ENCODE measurements at places on chromosomes 2 and 18.

DNA sequence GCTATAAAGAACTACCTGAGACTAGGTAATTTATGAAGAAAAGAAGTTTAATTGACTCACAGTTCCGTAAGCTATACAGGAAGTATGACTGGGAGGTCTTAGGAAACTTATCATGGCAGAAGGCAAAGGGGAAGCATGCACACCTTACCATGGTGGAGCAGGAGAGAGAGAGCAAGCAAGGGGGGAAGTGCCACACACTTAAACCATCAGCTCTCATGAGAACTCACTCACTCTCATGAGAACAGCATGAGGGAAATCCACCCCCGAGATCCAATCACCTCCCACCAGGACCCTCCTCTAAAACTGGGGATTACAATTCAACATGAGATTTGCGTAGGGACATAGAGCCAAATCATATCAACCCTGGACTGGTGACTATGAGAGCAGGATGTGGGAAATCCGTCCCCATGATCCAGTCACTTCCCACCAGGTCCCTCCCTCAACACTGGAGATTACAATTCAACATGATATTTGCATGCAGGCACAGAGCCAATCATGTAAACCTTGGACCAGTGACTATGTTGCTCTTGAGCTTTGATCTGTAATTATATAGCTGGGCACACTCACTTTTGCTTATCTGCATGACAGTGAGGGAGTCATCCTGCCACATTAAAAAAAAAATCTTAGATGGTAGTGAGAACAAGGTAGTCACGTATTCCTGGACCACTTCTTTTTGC, 12.9 kb downstream of the ADAM23 start:
- DNase-seq: no peak

DNA sequence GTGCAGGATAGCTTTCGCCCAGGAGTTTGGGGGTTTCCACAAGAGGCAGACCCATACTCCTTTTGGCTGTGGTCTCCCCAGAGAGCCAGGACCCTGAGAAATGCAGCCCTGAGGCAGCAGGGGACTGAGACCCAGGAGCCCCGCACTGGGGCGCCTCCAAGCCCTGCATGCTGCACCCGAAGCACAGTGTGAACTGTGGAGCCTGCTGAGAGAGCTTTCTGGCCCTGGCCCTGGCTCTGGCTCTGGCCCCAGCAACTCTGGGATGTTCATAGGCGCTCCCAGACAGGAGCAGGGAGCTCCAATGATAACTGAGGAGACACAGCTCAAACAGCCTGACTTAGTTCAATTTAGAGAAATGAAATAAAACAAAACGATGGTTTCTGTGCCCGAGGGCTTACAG, 96.4 kb upstream of the TEX51 start:
- DNase-seq: no peak

DNA sequence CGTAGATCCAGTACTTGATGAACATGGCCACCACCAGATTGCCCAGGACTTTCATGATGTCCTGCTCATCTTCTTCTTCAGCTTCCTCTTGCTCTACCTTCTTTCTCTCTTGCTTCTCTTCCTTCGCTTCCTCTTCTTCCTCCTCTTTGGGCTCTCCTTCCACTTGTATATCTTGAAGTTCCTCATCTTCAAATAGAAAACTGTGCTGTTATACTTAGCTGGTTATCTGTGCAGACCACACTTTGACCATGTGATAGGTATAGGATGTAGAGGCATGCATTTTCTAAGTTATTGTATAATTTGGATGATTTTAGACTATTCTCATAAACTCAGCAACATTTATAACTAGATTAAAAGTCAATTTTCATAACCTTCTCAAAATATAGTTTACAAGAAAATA, 263.4 kb downstream of the NAPG start:
- no peak for DNase-seq

GRCh38 chr2:46862514-46862913, 53.1 kb downstream of the MCFD2 start:
- no peak for DNase-seq

DNA sequence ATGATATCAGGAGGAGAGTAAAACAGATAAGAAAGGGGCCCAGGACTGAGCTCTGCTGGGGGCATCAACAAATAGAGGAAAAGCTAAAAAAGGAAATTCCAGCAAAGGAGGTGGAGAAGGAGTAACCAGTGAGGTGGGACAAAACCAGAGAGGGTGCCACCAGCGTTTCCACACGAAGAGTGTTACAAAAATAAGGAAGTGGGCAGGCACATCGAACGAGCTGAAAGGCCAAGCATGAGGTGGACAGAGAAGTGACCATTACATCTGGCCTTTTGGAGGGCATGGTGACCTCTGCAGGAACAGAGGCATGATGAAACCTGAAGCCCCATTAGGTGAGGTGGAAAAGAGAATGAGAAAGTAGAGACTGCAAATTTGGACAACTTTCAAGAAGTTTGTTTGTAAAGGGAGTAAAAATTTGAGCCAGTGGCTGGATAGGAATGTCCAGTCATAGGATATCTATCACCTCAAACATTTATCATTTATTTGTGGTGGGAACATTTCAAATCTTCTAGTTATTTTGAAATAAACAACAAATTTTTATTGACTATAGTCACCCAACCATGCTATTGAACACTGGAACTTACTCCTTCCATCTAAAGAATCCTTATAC, 18.4 kb upstream of the VIT start:
- DNase-seq: no peak

- DNase-seq: no peak
These were observed 3.7 kb downstream of the CYB5A start for GRCh38 chr18:74288041-74288440.

- peak; percentile 46 for DNase-seq
These were observed 2.5 kb upstream of the MAT2A start for GRCh38 chr2:85536479-85536878.

DNA sequence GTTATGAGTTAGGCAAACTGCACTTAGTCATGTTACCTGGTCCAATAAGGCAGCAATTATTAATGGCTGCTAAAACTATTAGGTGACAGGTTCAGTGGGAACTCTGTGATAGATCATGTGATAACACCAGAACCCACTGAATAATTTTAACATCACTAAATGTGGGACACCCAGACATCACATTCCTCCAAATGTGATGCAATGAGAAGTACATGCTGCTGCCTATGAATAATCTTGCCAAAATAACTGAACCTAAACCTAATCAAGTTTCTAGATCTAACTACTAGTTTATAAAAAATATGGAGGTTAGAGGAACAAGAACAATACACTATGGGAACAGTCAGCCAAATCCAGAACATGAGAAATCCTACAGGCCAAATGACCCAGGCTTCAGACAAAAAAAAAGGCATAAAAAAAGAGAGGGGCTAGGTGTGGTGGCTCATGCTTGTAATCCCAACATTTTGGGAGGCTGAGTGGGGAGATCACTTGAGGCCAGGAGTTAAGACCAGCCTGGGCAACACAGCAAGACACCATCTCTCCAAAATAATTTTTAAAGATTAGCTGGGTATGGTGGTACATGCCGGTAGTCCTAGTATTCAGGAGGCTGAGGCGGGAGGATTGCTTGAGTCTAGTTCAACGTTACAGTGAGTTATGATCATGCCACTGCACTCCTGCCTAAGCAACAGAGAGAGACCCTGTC, 7.0 kb upstream of the ACTR2 start:
- DNase-seq: no peak

DNA sequence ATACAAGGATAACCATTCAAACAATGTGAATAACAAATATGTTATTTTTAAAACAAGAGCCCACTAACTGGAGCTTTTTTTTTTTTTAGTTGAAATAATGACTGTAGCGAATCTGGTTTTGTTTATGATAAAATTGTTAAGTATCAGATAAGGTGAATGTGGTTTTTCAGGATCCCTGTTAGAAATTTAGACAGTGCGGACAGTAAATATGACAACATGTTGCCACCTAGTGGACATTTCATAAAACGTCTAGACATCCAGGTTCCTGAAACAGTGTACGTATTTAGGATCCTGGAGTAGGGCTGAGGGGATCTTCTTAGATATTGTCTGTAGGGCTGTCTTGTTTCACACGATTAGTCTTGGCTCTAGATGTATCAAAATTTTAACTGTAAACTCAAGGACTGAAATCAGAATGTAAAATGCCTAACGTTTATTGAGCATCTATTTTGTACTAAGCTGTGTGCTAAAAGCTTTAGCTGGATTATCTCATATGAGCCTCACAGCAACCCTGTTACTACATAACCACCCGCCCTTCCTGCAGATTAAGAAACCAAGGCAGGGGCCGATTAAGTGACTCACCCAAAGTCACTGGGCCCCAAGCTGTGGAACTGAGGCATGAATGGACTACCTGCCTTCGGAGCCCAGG, 23.9 kb upstream of the CCDC68 start:
- no peak for DNase-seq

DNA sequence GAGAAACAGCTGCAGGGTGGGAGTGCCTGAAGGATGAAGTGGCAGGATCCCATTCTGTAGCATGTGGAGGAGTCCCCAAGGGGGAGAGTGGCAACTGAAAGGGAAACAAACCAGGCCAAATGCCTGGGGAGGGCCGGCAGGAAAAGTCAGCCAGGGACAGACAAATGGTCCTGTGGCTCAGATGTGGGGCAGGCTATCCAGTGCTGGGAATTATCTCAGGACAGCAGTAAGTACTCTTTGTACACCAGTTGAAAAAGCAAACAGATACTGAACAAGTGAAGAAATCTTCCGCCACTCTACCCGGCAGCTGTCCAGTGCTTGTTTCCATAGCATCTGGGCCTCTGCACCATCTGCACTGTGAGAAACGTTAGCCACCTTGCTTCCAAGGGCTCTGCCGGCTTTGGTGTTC, 408.9 kb downstream of the LRATD1 start:
- no peak for DNase-seq

- DNase-seq: no peak
These were observed 81.1 kb downstream of the LRRFIP1 start for GRCh38 chr2:237708491-237708890.

- DNase-seq: no peak
These were observed 46.9 kb downstream of the MBD5 start for GRCh38 chr2:148067801-148068200.

DNA sequence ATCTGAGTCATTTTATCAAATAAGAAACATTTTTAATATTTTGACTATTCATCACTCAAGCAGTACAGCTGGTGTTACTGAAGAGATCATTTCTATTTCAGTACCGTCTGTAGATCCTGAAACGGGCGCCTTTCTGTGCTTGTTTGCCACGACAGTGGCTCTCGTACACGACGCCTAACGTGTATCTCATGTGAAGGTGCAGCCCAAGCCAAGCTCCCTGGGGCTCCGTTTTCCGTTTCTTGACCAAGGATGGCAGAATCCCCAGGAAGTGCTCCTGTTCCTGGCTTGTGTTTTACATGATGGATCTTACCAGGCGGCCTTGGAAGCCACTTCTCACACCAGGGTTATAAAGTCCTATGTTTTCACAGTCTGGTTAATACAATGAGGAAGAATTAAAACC, 320.6 kb downstream of the GBX2 start:
- no peak for DNase-seq

DNA sequence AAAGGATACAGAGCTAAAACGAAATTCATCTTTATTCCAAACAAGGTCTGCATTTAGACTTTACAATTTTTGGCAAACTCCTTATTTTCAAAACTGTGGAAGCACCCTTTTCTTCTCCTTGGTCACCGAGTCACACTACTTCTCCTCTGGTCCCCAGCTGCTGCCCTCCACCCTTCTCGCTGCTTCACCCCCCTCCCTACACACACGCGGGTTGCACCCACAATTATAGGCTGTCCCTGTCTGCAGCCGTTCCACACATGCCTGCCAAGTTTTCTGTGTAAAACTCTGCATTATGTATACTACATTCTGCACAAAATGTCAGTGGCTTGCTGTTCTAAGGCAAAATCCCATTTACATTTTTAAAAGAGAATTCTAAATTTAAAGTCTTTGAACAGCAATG, 63.5 kb downstream of the PTPN2 start:
- no peak for DNase-seq
